ENCODE measurements at places on chromosomes 2 and 18.

GRCh38 chr18:76972846-76973519 is 150.6 kb downstream of the ZNF236 start:
- no peak for DNase-seq

DNA sequence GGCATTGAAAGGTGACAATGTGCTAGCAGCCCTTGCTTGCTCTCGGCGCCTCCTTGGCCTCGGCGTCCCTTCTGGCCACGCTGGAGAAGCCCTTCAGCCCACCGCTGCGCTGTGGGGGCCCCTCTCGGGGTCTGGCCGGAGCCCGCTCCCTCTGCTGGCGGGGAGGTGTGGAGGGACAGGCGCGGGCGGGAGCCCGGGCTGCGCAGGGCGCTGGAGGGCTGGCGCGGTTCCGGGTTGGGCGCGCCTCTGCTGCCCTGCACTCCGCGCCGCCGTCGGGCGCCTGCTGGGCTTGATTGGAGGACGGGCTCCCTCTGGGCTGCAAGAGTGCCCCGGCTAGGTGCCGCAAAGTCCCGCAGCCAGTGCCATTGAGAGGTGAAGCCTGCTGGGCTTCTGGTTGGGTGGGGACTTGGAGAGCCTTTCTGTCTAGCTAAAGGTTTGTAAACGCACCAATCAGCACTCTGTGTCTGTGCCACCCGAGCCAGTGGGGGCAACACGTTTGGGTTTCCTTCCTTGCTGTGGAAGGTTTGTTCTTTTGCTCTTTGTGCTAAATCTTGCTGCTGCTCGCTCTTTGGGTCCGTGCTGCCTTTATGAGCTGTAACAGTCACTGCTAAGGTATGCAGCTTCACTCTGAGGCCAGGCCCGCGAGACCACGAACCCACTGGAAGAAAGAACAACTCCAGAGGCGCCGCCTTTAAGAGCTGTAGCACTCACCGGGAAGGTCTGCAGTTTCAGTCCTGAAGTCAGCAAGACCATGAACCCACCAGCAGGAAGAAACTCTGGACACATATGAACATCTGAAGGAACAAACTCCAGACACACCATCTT is 14.8 kb upstream of the IMP4 start:
- DNase-seq, result no peak

- no peak for DNase-seq
Observed at GRCh38 chr18:26706911-26707351, 158.6 kb downstream of the AQP4 start.

DNA sequence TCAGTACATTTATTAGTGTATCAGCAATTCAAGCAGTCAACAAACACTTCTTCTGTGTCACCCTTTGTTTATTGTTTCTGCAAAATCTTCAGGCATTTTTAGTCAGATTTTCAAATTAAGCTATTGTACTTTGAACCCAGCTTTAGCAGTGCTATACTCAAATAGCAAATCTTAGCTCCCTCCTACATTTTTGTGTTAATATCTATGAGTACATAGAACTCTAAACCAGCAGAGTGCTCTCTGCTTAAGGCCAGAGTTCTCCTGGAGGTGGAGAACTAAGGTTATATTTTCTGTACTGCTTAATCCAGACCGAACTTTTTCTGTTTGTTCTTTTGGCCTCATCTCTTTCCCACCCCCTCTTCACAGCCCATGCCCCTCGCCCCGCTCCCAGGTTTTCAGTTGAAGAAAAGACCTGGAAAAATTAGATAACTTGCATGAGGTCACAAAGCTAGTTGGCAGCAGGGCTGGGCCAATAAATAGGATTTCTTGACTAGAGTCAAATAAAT is 29.2 kb upstream of the SCN1A start:
- no peak for DNase-seq

DNA sequence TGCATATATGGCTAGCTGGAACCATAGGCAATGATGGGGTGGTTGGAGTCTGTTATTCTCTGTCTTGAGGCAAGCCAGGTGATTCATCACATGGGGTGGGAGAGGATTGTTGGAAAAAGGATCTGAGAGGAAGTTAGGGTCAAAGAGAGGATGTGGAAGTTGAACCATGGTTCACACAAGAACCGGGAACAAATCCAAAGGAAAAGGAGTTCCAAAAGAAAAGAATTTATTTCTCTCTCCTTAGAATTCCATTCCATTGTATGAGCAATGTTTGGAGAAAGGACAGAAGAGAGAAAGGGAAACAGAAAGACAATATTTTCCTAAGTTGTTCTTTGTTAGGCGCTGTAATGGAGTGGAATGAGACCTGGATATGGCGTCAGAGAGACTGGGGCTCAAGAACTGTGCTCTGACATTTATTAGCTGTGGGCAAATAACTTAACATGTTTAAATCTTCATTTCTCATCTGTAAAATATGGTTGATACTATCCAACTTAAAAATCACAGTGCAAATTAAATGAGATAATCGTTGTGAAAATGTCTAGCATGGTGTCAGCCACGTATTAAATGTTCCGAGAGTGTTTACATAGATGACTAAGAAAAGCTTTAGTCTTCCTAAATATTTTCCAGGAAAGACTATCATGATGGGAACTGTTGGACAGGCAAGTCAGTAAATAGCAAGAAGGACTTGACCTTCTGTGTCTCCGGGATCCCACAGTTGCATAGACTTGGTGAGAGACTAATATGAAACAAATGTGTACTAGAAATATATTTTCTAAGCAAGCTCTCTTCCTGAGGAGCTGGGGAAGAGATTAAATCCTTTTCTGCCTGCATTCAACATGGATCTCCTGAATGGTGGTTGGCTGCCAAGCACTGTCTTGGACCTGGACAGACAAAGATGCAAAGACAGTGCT is 71.4 kb downstream of the TRIB2 start:
- DNase-seq, result no peak

DNA sequence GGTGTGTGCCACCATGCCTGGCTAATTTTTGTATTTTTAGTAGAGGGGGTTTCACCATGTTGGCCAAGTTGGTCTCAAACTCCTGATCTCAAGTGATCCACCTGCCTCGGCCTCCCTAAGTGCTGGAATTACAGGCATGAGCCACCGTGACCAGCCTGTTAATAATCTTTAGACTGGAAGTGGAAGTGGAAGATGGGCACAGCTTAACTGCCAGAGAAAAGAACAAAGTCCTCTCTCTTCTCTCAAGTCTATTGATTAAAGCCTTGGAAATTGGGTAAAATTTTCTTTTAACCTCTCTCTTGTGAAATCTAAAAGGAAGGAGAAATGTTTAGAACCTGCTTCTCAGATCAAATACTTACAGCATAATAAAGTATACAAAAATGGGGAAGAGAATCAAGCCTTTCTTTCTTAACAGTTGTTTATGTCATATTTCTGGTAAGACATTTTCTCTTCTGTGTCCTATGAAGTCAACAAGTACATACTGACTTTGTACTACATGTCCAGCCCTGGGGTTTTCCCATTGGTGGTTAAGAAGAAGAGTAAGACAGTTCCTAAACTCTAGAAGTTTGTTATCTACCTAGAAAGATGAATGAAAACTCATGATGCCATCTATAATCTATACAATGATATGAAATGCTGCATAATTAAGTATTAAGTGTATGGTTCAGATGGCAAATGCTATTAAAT is 4.6 kb downstream of the TMEM169 start:
- no peak for DNase-seq

GRCh38 chr2:41711736-41712135 is 336.1 kb upstream of the PKDCC start:
- no peak for DNase-seq

DNA sequence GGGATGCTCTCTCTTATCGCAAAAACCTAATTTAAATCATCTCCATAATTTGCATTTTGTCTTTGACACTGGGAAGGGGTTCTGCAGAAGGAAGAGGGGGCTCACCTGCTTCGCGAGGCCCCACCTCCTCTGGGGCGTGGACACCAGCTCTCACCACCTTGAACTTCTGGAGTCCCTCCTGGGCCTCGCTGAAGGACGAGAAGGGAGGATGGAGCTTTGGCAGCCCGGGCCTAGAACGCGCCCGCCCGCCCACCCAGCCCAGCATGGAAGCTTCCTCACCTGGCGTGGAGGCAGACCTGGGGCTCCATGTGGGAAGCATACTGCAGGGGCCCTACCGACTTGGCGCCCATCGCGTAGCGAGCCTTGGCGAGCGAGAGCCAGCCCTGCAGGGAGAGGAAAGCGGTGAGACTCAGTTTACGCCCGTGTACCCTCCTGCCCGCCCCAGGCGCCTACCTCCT is 1.1 kb upstream of the IMP4 start:
- no peak for DNase-seq

GRCh38 chr2:229205704-229206103 is 65.4 kb downstream of the PID1 start:
- no peak for DNase-seq

DNA sequence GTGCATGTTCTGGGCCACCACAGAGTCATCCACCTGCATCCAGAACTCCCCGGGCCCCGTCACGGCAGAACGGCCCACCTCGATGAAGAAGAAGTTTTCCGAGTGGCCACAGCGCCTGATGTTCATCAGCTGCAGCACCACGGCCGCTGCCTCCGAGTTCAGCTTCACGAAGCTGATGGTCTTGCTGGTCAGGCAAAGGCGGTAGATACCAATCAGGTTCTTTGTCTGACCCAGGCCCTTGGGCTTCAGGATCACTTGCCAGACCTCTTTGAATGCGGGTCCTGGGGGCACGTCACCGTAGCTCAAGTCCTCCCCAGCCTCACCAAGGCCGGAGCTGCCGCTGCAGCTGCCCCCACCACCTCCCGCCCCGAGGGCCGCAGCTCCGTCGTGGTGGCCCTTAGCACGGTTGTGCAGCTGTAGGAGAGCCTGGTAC is 1.6 kb downstream of the IRS1 start:
- DNase-seq, result no peak

- no peak for DNase-seq
Observed at GRCh38 chr2:236254674-236255073, 9.5 kb downstream of the ASB18 start.

GRCh38 chr2:67070826-67071225 is 326.3 kb upstream of the ETAA1 start:
- no peak for DNase-seq

- no peak for DNase-seq
Observed at GRCh38 chr2:204213588-204213987, 277.0 kb downstream of the ICOS start.

- no peak for DNase-seq
Observed at GRCh38 chr2:216700088-216700567, 4.8 kb upstream of the IGFBP5 start.

DNA sequence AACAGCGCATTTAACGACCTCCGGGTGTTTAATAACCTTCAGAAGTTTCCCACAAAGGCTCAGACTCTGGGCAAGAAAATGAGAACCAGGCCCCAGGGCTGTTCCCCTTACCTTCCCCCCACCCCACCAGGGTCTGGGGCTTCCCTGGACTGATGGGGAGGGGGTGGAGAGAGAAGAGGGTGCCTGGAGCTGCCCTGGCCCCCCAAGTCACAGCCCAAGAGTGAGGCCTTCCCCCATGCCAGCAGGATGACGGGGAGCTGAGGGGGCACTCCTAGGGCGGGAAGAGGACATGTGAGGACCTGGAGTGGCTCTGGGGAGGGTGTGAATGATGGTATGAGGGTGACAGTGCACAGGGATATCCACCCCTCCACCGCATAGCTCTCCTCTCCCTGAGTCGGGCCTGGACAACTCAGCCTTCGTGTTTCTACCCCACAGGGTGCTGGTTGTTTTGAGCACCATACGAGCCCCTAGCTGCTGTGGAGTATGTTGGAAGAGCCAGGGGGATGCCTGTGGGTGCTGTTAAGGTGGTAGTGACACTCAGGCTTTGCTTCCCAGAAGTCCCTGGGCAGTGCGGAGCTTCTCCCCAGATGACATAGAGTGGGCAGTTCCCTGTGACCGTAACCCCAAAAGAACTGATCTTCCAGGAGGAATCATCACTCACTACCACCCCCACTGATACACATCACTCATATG is 3.9 kb downstream of the PKDCC start:
- DNase-seq, result no peak

Data from stimulated activated CD4-positive, alpha-beta T cell treated with anti-CD3 and anti-CD28 coated beads, Interleukin-12 subunit alpha, Interleukin-12 subunit beta, amount 100 ng/mL, for 48 hours (primary cell).